ENCODE measurements at places on chromosomes 2 and 18.

DNA sequence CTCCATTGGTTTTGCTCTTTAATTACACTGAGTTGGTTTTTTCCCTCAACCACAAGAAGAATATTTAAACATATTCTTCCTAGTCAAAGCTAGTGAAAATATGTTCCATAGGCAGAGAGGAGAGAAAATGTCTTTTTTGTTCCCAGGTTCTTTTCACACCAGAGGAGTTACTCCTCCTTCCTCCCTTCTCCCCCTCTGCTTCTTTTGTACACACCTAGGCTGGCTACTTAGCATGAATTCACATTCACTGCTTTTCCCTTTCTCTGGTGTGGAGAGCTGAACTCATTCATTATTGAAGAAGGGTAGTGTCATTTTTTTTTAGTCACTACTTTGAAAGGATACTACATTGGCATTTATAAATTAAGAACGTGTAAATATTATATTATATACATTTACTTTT lies 56.6 kb upstream of the UGP2 start:
- DNase-seq: no peak

DNA sequence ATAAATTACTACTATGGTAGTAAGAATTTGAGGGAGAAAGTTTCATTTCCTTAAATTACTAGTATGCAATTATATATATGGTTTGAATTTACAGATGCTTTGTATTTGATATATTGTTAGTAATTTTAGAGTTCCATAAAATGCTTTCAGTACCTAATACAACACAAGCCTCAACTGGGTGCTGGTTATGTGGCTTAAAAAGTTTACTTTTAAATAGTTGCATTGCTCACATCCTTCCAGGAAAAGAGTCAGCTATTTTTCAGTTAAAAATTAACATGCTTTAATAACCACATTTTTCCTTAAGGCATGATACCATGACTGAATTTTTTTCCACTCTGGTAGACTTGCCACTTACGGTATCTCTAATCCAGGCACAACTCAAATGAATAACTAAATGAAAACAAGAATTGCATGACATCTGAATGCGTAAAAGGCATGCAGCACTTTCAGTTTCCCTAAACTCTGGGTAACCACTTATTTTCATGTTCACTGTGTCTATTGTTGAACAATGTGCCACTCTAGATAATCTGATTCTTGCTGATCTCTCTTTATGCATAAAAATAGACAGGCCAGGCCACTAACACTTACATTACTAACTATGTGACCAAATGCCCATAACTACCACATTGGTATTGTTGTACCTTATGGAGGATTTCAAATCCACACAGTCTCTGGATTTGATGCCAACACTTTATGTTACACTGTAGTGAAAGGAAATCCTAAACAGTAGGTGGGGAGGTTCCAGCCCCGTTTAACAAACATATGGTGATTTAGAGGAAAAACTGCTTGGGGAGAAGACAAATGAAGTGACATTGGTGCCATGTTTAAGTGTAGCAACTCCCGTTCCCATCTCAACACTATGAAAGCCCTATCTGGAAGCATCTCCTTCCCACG lies 35.5 kb upstream of the SLC35F5 start:
- no peak for DNase-seq

DNA sequence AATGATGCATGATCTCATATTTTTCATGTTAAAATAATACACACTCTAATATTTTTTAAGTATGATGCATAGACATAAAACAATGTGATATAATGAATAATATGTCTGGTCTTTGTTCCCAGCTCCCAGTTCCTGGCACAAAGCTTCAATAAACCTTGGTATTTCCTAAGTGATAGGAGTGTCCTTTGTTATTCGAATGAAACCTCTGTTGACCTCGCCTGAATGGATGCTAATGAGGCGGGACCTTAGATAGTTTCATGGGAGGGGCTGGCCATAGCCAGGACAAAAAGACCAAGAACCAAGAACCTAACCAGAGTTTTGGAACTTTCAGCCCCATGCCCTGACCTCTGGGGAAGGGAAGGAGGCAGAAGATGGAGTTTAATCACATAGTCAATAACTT lies 257.7 kb upstream of the COPS8 start:
- no peak for DNase-seq

DNA sequence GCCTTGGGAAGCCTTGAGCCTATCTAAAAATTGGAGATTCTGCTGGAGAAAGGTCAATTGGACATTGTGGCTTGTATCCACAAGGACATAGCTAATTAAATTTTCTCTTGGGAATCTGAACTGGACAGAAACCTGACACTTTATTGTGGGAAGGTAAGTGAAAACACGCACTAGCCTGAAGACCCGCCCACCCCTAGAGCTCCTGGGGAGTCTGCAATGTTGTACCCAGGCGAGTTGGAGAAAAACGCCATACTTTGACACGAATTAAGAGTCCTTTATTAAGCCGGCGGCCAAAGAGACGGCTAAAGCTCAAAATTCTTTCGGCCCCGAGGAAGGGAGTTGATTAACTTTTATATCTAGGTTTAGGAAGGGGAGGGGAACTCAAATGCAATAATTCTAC lies 1.2 kb upstream of the ZNF892 start:
- no peak for DNase-seq

Data from LNCaP clone FGC (cell line).